ENCODE measurements at places on chromosomes 16 and 17.

DNA sequence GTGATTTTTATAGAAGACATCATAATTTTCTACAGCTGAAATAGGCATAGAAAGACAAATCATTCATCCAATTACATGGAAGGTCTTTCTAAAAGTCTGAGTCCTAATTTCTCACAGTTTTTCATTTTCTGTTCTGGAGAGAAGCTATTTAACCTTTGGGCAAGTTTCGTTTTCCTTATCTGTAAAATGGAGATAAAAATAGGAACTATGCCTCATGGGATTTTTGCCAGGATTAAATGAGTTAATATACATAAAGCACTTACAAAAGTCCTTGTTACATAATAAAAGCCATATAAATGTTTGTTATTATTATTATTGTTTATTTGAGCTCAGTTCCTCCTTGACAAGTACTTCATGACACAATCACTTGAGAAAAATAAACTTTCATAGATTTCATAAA, 121.4 kb downstream of the SKAP1 start:
- DNase-seq: no peak

- DNase-seq: no peak
These were observed 27.8 kb downstream of the NUP88 start for GRCh38 chr17:5391678-5392077.

DNA sequence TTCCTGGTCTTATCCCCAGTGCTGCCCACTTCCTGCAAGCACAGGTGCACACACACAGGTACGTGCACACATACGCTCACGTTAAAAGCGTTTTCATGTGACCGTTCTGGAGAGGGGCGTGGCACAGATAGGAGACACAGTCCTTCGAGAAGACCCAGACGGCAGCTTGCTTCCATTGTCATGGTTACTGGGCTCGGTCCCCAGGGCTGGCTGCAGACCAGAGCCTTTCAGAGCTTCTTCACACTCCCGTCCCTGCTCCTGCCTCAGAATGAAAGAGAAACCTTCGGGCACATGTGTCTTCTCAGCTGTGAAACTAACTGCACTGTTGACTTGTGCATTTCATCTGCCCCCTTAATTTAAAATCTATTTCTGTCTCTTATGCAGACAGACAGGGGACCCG, 154.2 kb downstream of the PITPNC1 start:
- no peak for DNase-seq

GRCh38 chr16:81170824-81171223, 67.7 kb upstream of the BCO1 start:
- DNase-seq: no peak

DNA sequence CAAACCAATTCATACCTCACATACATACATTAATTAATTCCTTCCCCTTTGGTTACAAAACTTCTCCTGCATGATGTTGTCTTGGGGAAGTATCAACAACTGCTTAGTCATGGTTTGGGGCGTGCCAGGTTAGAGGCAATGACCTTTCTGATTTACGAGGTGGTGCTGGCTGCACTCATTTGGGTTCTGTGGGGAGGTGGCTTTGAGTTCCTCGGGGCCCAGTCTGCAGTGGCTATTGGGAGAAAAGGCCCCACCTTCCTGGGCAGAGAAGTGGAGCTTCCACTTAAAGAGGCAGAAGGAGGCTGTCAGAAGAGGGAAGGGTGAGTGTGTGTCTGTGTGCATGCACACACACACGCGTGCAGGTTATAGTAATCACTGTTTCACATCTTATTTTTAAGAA, 10.2 kb upstream of the ETV4 start:
- DNase-seq: no peak

- peak; percentile 64 for DNase-seq
These were observed 44.0 kb downstream of the PRAC1 start for GRCh38 chr17:48678141-48678971.
